ENCODE measurements at places on chromosomes 7 and 10.

DNA sequence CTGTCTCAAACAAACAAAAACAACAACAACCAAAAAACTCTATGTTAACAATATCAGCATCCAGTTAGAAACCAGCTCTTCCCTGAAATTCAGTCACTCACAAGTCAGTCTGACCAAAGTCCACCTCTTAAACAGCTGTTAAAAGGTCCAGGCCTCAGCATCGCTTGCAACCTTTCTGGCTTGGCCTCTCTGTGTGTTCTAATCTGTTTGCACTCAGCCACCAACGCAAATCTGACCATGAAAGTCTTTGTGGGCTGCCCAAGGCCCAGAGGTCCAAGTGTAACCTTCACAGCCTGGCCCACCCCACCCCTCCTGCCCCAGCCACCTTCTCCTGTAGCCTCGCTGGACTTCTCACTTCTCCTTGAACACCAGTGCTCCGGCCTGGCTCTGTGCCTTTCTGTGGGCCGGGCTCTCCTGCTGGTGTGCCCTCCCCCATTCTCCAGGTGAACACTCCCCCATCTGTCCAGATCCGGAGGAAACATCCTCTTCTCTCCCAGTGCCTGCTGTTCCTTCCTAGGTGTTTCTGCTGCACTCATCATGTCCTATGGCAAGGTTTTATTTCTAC lies 72.2 kb upstream of the EFCAB10 start:
- DNase-seq: no peak

DNA sequence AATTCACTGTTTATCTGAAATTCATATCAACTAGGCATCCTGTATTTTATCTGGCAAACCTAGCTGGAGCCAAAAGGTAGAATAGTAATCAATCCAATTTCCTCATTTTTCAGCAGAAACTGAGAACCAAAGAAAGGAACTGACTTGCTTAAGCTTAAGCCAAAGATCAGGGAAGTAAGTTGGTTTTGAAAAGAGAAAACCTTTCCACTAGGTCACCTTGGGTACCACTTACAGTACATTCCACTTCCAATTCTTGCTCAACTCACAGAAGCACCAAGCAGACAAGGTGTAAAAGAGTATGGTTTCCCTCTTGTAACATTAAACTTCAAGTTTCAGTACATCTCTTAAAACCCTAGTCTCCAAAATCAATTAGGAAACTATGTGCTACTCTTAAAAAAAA lies 79.6 kb downstream of the ZFAND4 start:
- DNase-seq: no peak

GRCh38 chr7:50723888-50724287 lies 58.8 kb downstream of the GRB10 start:
- no peak for DNase-seq

GRCh38 chr10:89915021-89915420 lies 213.6 kb downstream of the KIF20B start:
- DNase-seq: no peak

- no peak for DNase-seq
Observed at GRCh38 chr10:125201108-125201524, 40.8 kb upstream of the CTBP2 start.
